GOT3 (cell line): ENCODE measurements at places on chromosomes 2 and 18.

DNA sequence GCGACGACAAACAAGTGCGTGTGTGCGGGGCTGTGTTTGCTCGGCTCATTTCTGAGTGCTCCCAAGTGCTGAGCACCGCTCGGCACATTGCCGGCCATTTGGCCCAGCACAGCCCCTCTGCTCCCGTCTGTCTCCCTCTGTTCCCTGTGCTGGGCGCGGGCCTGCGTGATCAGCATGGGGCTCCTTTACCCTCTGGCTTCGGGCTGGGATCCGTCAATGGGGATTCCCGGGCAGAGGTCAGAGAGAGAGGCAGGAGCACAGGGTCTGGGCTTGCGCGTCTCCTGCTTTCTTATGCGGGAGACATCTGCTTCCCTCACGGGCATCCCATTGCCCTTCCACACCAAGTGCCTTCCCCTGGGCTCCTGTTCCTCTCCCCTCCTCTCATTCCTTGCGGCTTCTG is 234.0 kb downstream of the ACKR3 start:
- DNase-seq: no peak

DNA sequence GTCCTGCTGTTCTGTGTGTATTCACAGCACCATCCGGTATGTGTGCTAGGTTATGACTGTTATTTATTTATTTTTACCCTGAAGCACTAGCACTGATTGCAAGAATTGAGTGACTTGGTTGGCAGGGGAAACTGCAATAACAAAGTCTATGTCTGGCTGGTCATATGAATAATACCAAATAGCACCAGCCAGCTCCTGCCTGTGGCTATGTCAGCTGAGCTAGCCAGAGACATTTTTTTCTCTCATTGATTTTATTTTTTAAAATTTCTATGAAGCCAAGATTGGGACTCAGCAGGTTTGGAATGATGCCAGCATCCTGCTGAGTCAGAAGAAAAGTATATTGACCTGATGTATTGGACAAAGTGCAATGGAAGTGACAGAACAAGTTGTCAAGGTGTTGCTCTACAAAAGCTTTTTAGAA is 188.5 kb upstream of the CDH2 start:
- DNase-seq: no peak

DNA sequence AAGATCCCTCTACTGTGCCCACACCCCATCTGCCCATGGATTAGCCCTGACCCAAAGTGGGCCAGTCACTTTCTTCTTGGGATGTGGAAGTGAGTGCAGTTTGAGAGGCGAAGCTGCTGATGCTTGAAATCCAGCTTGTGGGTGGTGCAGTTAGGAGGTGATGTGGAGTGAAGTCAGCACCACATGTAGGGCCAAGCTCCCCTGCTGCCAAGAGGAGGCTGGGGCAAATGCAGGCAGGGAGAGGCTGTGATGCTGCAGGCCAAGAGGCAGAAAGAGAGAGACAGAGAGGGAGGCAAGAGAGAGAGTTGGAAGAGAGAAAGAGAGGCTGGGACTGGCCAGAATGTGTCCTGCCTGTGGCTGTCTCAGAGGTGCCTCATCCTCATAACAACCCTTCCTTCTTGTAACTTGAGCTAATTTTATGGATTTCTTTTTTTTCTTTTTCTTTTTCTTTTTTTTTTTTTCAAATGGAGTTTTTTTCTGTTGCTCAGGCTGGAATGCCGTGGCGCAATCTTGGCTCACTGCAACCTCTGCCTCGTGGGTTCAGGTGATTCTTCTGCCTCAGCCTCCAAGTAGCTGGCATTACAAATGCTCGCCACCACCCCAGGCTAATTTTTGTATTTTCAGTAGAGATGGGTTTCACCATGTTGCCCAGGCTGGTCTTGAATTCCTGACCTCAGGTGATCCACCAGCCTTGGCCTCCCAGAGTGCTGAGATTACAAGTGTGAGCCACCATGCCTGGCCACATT is 35.3 kb upstream of the CAB39 start:
- DNase-seq: no peak

DNA sequence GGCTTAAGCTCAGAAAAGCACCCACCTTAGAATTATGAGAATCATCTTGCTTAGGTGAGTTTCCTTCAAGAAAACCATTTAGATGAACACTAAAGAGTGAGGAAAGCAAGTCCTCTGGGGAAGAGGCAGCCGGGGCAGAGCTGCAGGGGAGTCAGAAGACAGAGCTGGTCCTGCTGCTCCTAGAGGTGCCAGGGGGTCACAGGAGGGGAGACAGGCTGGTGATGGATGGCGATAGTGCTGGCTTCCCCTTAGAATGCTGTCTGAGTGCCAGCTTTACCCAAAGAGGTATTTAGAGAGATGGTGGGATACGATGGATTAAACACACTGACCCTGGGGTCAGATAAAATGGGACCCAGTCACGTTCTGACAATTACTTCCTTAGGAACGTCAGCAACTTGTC is 269.4 kb downstream of the TDRD15 start:
- no peak for DNase-seq

- no peak for DNase-seq
Measured at GRCh38 chr2:204293884-204294747, 251.2 kb upstream of the PARD3B start.

GRCh38 chr2:168545439-168546082 is 89.5 kb downstream of the CERS6 start:
- no peak for DNase-seq

DNA sequence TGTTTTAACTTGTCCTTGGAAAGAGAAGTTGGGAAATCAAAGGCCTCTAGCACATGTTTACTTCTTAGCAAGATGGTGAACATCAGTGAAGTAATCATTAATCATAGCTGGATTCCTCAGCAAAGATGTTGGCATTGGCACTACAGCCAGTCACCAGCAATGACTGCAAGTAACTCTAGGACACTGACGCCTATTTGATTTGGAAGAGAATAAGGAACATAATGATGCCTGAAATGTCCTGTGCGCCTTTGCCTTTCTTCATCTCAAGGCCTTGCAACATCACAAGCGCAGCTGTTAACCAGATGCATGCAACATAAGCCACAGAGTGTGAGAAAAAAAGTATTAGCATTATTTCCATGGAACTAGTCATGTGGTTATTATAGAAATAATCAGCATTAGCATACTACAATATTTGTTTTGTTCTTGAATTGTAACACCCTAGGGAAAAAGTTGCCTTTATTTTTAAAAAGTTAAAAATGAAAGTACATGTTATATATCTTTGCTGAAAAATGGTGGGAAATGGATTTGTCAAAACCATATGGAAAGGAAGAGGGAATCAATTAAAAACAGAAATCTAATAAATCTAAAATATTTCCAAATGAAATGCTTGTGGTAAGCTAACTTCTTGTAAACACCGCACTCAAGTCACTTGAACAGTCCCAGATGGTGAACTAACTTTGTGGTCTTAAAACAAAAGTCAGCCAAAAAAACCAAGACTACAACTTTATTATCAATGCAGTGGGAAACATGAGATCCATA is 55.6 kb downstream of the THADA start:
- no peak for DNase-seq

DNA sequence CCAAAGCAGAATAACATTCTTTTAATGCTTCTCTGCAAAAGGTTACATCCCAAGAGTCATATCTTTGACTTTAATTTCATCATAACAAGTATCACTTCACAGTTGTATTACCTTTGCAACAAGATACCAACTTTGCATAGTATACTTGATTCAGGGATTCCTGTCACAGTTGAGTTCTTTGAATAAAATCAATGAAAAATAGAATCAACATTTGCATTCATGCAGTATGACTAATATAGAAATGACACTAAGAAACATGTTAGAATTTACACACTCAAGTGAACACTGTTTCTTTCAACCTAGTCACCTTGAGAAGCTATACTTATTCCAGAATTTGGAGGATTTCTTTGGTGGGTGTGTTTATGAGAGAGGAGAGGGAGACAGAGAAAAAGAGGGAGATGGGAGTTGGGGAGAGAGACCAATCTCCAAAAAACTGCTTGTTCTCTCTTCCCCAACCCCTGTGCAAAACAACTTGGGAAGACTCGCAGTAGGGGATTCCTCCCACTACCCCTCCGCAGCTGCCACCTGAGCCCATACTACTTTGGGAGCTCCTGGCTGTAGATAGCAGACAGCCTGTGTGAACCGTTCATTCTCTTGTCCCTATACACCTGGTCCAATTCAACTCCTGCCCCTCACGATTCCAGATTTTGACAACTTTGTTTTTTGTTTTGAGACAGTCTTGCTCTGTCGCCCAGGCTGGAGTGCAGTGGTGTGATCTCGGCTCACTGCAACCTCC is 57.7 kb downstream of the PELI1 start:
- DNase-seq: no peak

DNA sequence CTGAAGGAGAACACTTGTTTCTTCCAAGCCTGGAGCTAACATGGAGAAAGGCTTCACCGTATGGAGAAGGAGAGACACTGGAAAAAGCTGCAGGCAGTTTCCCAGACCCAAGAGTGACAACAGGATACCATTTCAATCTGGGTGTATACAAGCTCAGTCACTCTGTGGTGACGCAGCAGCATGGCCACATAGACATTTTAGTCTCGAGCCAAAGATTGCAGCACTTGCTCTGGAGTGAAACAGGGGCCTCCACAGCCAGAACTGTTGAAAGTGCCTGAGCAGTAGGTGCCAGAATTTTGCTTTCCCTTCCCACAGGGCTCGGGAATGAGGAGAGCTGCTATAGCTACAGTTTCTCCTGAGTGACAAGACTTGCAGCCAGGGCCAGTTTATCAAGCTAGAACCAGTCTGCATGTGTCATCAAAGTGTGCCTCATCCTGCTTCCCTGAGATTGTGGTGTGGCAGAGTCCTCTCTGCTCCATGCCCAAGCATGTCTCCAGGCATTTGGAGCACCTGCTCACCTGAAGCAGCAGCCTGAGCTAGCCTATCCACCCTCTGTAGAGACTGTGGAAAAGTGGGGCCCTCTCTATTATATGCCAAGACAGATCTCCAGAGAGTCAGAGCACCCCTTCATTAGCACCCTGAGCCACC is 234.6 kb upstream of the CDH19 start:
- DNase-seq: no peak
